ENCODE measurements at places on chromosomes 12 and 14.

DNA sequence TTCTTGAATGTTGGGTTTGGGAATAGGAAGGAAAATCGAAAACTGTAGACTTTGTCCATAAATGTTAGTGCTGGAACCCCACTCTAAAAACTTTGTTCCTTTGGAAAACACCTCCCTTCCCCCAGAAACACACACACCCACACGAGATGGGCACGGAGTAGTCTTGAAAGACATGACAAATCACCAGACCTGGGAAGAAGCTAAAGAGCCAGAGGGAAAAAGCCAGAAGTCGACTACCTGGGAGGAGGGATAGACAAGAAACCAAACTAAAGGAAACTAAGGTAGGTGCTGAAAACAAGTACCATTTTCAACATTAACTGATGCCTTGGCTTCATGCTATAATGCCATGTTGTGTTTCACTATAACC, 925 bp upstream of the NANOG start:
- DNase-seq, result no peak

DNA sequence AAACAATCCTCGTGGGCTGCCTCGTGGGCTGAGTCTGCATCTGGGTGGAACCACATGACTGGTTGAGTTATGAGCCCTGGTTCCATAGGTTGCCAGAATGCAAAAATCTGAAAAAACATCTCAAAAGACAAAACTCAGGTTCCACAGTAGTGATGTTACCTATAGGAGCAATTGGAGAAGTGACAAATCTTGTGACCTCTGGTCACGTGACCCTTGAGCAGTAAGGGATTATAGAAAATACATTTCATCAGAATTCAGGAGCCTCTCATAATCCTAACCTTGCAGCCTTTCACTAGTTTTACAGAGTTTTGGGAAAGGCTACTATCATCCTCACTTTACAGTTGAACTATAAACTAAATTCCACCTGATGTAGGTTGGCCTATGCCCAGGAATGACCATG, 12.5 kb upstream of the RNASE3 start:
- DNase-seq, result no peak

DNA sequence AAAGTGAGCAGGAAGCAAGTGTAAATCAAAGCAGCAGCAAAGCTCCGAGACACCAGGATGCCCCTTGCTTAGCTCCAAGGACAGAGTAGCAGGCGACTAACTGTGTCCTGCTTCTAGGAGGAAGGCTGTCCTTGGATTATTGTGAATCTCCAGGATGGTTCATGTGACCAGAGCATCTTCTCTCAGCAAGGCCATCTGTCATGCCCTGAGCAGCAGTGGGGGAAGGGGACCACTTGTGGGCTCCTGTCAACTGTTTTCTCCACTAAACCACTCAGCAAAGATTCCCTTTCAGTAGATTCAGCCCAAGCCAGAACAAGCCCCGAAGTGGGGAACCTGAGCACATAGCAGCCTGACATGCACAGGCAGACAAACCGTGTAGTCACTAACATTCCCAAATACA, 19.4 kb downstream of the MAP3K9 start:
- no peak for DNase-seq

GRCh38 chr14:28300356-28300755, 466.2 kb upstream of the FOXG1 start:
- DNase-seq, result no peak

GRCh38 chr12:13362260-13362841, 165.8 kb downstream of the EMP1 start:
- peak; percentile 10 for DNase-seq

GRCh38 chr12:110600254-110600653, 13.7 kb upstream of the TCTN1 start:
- DNase-seq, result no peak
